ENCODE measurements at places on chromosomes 2 and 18.
A peak's percentile ranks its signal among the peaks of the same experiment; 100 is the strongest.

DNA sequence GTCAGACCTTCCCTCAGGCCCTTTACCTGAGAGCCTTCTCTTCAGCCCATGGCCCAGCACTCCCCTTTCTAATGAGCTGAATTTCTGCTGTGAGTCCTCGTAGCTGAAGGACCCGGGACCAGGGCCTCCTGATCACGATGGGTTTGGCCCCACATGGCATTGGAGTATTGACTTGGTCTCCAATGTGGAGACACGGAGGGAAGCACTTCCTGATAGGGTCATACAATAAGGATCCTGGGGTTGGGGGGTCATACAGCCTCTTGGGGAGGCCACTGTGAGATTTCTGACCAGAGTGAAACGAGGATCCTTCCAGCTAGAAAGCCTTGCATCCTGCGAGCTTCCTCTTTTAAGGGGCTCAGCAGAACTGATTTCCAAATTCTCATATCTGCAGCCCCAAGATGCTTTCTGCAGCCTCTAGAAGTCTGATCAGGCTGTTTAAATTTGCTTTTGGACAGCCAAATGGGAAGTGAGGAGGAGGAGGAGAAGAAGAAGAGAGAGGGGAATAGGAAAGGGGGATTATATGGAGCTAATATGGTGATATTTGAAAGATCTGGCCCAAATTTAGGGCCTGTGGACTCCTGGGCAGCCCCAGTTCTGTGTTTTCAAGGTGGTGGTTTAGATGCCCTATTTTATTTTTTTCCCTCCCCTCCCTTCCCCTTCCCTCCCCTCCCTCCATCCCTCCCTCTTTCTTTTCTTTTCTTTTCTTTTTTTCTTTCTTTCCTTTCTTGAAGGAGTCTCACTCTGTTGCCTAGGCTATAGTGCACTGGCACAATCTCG, 38.9 kb downstream of the RHOB start:
- no peak for DNase-seq

GRCh38 chr2:172834881-172835280, 99.2 kb downstream of the RAPGEF4 start:
- DNase-seq, result no peak

DNA sequence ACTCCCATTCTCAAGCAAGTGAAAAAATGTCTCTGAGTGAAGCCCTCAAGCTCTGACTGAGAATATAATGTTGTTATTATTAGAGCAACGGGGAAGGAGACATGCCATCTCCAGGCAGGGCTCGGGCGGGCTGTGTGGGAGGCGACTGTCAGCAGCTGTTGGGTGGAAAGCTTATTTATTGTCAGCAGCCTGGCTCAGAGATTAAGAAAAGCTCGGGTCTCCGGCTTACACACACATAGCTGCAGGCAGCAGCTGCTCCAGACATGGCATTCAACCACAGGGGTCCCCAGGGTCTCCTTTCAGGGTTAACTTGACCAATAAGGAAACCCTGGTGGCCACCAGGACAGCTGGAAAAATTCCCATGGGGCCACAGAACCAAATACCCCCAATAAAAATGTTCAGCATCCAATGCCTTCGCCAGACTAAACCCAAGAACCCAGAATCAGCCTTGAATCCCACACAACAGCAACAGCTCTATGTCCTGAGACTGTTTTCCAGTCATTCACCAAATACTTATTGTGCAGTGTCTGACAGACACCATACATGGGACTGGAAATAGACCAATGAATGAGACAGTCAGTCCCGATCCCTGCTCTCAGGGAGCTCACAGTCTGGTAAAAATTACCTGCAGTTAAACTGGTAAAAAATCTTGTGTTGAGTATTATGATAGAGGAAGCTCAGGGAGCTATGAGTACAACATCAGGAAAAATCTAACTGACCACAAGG, 70.5 kb upstream of the RTN4 start:
- peak; percentile 54 for DNase-seq

- DNase-seq, result no peak
Measured at GRCh38 chr2:99710721-99711120, 220.9 kb upstream of the REV1 start.

DNA sequence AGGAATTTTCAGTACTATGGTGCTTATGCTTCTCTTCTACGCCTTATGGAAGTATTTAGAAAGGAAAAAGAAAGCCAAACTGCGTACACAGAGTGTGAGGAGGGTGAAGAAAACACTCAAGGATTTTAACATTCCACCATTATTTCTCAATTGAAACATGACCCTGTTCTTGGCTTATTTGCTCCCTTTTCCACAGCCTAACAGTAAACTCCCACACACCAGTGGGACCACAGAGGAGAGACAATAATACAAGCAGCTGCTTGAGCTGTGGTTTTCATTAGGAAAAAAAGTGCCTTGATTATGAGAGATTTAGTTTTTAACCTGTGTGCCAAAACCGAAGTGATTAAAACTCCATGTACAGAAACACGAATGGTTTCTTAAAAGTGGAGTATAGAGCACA, 134.3 kb downstream of the MEP1B start:
- DNase-seq, result no peak

- DNase-seq, result no peak
Measured at GRCh38 chr2:218422403-218423086, 3.6 kb downstream of the VIL1 start.

DNA sequence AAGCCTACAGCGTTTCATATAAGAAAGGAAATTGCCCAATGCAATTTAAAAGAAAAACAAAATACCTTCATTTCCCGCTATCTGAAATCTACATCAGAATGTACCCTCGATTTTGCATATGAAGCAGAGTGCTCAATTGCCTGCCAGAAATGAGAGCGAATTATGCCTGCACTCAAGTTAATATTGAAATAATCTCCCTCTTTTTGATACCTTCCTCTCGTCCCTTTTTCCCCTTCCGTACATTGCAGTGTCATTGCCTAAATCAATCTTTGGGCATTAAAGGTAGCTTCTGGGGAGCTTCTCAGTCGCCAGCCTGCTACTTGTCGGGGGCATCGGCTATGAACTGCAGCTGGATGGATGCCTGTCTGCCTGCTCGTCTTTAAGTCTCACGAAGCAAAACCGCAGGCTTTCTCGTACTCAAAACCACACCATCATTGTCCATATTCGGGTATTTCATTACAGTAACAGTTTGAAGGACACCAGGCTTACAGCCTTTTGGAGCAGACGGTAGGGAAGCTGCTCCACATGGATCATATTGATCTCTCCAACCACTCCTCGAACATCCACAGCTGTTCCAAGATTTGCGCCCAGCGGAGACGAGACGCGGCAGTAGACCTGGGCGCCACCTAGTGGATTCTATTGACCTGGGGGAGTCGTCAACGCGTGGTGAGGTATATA, 64.0 kb upstream of the HNRNPA3 start:
- peak; percentile 86 for DNase-seq

GRCh38 chr2:235627682-235628081, 133.8 kb downstream of the AGAP1 start:
- no peak for DNase-seq

DNA sequence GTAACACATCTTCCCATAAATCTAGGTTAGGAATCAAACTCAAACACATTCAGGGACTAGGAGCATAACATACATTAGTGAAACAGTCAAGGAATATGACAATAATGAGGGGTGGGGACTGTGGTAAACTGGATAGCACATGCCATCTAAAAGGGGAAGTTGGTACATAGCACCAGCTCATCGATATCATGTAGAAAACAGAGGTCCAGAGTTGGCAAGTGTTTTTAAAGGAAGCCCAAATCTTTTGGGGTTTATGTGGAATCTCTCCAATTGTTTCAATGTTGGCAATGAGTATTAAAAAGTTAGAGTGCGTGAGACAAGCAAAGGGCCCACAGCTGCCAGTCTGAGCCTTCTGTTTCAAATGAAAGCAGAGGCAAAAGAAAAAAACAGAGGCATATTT, 24.4 kb downstream of the KLF7 start:
- peak; percentile 60 for DNase-seq

GRCh38 chr2:239315308-239315707, 85.5 kb downstream of the HDAC4 start:
- no peak for DNase-seq

DNA sequence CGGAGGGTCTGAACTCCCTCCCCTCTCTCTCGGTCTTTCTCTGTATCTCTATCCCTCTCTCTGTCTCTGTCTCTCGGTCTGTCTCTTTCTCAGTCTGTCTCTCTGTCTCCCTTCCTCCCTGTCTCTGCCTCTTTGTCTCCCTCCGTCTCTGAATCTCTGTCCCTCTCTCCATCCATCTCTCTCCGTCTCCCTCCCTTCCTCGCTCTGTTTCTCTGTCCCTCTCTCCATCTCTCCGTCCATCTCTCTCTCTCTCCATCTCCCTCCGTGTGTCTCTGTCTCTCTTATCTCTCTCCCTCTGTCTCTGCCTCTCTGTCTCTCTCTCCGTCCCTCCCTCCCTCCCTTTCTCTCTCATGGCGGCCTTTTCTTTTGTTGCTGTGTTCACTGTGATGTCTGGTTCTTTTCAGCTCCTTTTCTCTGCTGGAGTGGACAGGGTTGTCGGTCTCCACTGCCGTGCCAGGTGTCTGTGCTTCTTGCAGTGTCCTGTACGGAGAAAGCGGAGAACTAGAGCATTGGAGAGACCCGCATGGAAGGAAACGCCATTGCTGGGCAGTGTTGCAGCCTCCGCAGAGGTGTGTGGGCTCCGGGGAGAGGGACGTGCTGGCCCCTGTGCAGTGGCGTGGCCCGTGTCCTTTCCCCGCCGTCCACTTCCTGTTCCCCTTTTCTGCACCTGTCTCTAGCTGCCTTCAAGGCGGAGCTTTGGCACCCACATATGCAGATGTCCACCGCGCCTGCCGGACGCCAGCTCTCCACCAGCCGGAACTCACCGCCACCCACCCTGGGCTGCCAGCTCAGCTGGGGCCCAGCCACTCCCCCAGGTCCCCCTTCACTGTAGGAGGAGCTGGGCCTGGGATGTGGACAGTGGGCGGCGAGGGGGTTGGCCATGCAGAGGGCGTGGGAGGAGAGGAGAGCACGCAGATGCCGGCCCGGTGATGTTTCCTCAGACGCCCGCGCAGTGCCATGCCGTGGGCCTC, 113.1 kb downstream of the NFATC1 start:
- DNase-seq, result no peak

DNA sequence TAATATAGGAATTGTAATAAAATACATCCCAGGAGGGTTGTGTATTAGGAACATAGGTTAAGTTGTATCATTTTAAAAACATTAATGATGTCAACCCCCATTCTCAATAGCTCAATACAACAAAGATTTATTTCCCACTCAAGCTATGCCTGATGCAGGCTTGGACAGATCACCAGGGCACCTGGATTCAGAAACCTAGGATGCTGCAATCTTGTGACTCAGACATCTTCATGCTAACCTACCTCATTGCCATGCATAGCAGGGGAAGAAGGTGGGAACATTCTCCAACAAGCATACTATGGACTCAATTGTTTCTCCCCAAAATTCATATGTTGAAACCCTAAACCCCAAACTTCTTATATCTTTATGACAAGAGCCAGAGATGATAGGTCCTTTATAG, 244.2 kb downstream of the CD226 start:
- no peak for DNase-seq

DNA sequence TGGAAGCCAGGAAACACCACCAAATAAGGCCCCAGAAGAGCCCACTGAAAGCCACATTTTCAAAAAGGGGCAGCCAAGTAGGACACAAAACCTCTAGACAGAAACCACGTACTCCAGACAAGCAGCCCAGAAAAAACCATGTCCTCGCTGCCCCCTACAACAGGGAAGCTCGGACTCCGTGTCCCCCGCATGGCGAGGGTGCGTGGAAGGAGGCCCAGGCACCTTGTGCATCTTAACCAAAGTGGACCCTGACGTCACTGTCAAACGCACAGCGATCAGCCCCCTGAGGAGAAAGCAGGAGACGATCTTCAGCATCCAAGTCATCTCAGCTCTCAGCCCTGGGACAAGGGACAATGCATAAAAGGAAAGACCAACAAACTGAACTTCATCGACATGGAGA, 168.4 kb downstream of the EIPR1 start:
- no peak for DNase-seq

DNA sequence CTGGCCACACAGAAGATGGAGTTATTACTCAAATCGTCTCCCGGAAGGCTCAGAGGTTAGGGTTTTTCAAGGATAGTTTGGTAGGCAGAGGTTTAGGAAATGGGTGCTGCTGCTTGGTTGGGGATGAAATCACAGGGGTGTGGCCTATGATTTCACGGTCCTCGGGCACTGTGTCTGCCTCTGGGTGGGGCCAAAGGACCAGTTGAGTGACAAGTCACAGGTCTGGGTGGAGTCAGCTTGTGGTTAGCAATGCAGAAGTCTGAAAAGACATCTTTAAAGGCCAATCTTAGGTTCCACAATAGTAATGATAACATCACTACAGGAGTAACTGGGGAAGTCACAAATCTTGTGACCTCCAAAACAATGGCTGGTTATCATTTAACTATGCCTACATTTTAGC, 387.8 kb downstream of the ZNF521 start:
- DNase-seq, result peak; percentile 63

GRCh38 chr2:63589148-63589958, 590 bp downstream of the MDH1 start:
- DNase-seq, result no peak

DNA sequence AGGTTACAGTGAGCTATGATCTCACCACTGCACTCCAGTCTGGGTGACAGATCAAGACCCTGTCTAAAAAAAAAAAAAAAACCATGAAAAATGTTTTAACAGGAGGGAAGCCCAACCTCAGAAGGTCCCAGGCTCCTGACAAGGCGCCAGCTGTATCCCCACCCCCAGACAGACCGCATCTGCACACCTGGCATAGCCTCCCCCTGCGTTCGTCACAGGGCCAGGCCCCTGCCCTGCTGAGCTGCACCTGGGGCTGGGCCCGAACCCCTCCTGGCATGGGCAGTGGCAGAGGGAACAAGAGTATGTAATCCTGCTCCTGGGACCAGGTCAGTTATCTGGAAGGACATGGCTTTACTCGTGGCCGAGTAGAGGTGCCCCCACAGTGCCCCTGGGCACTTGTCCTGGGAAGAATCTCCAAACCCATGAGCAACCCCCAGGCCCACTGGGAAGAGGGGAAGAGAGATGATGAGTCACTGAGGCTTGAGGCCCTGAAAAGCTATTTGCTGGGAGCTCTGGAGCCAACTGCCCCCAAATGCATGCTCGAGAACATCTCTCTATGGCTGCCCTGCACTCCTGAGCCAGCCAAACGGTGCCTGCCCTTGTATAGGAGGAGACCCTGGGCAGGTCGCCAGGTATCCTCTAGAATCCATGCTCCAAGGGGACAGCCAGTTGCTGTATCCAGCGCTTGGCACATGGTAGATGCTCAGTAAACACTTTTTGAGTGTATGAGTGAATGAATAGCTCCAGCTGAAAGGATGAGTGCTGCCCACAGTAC, 265.5 kb downstream of the ATAD2B start:
- no peak for DNase-seq

DNA sequence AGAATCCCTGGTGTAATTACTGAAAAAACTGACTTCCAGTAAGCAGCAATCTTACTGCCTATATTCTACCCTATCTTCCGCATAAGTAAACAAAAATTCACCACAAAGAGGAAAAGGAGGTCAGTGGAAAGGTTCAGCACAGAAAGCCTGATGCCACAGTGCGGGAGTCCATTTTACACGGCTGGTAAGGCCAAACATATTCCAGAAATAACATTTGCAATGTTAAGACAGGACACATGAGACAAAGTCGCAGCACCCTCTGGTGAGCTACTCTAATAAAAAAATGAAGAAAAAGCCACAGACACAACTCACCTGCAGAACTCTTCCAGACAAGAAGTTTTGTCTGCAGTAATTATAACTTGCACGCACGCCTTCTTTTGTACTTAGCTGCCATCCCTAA, 40.6 kb downstream of the GEMIN6 start:
- DNase-seq, result no peak

All from suppressor macrophage treated with lipopolysaccharide for 4 hours (primary cell).